Cerebellar nuclear complex (tissue), 1 donor: ENCODE measurements at places on chromosomes 6 and 20.

DNA sequence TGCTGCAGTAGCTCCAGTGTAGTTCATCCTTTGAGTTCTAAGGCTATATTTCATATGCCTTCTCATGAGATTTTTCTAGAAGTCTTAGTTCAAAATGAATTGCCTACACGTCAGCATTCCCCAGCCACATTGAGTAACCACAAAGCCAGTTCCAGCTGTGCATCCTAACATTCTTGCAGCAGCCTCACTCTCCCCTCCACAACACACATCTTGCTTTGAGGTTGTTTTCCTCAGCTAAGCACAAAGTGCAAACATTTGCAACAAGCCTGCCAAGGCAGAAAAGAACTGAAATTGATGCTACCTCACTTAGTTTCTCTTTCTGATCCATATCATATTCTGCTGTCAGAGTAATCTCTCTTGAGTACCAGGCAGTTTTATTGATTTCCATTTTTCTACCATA is 160.7 kb upstream of the KCNQ5 start:
- DNase-seq, result no peak

DNA sequence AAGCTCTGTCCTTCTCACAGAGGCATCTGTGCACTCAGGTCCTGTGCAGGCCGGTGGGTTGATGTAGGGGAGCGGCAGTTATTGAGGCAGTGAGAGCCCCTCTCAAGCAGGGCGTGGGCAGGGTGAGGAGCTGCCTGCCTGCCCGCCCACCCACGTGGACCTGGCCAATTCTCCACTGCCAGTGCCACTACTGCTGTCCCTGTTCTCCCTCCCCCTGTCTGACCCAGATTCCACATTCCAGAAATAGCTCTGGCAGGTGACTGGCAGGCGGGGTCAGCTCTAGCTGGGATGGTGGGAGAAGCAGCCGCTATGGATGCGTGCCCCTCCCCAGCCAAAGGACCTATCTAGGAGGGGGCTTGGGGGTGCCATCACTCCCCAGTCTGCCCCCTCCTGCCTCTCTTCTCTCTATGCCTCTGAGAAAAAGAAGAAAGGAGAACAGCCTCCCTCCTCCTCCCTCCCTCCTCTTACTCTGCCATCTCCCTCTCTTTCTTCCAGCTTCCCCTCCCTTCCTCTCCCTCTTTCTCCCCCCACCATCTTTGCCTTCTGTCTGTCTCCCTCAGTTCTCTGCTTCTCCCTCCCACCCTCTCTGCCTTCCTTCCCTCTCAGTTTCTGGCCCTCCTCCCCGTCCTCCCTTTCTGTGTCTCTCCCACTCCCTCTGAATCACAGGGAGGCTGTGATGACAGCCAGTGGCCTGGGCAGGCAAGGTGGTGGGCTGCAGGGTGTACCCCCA is 86.5 kb upstream of the MYL9 start:
- DNase-seq, result peak; percentile 62

DNA sequence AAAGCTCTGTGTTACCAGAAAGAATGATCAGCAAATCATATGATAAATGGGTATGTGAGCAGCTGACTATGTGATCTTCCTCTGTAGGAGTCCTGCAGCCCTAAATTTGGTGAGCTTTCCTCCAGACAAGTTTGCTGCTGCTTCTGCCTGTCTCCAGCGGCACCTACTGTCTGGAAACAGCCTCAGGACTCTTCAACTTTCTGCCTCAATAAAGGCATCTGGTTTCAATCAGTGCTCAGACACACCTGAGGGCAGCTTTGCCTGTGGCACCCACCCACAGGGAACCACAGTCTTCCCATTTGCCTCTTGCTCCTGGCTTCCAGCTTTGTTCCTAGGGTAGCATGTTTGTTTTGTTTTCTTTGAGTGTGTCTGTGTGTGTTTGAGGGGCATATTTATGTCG is 727.9 kb upstream of the MAN1A1 start:
- DNase-seq, result no peak

DNA sequence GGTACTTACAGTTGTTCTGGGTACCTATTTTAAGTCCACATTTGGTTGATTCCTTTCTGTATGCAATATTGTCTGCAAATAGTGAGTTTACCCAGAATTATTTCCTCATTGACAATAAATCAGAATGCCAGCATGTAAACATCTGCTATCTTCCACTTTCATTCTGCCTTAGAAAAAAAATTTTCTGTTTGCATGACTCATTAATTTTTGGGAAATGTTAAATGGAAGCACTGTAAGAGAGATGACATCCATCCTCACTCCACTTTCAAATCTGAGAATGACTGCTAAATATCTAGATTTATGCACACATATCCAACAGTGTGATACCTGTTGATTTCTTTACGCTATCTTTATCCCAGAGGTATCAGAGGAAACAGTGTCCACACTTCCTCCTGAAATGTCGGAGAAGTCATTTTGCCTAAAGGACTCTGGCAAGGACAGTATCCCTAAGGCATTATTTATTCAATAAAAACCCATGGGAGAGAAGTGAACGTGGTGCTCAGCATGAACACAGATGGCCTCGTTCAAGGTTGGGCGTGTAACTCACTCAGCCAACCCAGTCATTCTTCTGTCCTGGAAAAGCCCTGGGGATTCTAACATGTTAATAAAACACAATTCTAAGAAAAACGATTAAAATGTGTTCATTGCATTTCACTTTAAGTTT is 780.9 kb downstream of the QKI start:
- DNase-seq, result no peak

DNA sequence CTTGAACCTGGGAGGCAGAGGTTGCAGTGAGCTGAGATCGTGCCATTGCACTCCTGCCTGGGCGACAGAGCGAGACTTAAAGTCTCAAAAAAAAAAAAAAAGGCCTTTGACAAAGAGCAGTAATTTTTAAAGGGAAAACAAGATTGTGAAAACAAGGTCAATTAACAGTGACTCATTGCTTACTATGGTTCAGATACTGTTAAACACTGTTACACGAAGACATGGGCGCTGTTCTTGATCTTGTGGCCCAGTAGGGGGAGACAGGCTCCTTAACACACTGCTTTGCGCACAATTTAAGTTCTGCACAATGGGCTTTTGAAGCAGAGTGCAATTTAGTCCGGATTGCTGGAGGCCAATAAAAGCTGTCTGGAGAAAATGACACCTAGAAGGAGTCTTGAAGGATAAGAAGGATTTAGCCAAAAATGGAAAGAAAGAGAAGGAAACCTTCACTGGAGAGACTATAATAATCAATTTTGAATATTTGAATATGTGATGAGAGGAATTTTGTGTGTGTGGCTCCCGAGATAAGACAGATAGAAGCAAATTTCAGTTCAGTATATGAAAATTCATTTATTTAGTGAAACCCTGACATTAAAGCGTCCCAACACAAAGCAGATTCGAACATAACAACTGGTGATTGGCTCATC is 6.0 kb upstream of the LATS1 start:
- DNase-seq, result no peak

GRCh38 chr20:9099372-9099771 is 30.5 kb downstream of the PLCB4 start:
- DNase-seq, result no peak

GRCh38 chr6:22437665-22438064 is 131.7 kb upstream of the HDGFL1 start:
- DNase-seq, result no peak

DNA sequence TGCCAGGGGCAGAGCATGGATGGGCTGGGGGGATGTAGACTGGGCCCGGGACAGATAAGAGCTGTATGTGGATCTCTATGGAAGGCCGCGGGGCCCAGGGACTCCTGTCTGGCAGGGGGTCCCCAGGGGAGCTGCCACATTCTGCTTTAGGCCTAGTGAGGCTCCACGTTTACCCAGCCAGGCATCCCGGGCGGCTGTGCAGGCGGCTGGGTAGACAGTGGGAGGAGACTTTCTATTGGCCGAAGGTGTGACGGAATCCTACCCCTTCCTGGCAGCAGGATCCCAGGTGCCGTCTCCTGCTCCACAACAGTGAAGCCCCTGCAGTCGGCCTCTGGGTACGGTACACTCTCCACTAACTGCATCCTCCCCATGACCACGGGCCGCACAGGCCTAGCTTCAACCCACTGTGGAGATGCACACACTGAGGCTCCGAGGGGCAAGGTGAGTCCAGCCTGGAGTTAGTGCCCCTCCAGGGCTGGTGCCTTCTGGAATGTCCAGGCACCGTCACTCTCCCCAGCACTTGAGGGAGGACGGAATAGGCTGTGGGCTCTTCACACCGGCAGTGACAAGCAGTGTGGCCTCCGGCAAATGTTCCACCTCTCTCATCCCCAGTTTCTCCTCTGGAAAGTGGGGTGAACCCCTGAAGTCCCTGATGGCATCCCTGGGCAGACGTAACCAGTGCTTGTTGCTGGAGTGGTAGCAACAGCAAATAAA is 36.8 kb upstream of the ZBP1 start:
- no peak for DNase-seq

DNA sequence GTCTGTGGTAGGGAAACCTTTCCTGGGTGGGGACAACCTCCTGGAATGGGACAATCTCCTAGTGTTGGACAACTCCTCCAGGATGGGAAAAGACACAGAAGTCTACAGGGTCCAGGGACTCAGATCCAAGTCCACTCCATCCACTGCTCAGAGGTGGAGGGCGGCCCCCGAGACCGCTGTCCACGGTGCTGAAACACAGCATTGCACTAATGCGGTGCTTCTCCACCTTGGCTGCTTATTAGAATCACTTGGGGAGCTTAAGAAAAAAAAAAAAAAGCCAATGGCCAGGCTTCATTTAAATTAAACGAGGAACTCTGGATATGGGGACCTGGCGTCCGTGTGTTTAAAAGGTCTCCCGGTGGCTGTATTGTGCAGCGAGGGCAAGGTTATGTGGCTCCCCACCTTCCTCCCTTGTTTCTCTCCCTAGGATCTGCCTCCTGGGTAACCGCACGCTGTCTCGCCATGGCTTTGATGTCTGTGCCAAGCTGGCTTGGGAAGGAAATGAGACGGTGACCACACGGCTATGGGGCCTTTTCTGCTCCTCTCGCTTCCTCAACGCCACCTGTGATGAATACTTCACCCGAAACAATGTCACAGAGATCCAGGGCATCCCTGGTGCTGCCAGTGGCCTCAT is 12.0 kb downstream of the SLC12A5 start:
- no peak for DNase-seq

DNA sequence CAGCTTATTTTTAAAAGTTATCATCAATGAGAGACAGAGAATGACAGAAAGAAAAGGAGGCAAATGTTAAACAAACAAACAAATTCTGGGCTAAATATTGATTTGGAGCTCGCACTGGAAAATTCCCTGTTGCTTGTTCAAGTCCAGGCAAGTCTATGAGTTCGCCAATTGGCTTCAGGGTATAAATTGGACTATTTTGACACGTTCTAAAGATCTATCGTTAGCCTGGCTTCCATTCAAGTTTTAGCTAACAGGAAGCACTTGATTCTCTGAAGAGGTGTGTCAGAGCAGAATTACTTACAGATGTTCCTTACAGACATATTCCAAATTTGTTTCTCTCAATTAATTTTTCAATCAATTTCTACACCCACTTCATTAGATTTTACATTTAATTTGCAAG is 15.8 kb upstream of the RFPL4B start:
- no peak for DNase-seq

DNA sequence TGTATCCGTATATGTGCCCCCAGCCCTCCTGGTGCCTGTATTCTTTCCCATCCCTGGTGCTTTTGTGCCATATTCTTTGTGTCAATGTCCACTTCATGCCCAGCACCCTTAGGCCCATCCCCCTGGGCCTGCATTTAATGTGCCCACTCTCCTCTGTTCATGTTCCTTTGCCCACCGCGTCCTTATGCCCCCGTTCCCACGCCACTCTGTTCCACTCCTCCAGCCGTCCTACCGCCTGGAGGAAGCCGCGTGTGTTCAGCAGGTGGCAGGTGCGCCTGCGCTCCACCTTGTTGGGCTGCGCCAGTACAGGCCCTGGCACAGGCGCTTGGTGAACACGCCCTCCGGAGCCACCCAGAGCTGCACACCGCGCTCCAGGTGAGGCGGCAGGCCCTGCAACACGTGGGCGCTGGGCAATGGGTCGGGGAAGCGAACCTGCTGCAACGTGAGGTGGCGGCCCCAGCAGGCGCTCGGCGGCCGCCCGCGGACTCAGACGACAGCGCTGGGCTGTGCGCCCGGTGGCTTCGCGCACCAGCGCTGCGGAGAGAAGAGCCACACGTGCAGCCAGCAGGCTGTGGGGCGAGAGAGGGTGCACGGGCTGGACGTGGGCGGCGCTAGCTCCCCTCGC is 4.0 kb upstream of the FOXS1 start:
- no peak for DNase-seq

DNA sequence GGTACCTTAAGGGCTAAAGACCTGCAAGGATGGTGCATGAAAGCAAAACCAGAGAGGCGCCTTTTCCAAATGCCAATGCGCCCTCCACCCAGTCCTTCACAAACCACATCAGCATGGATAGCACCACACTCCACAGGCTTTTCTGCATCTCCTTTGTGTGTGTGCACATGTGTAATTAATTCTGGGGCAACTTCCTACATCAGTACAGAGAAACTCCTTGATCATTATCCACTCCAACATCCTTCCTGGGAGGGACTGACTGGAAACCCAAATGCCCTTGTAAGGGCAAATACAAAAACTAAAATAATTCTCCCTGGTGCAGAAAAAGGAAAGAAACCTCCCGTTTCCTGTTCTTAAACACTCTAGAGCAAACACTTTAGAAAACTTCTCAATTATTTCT is 10.8 kb downstream of the SLC52A3 start:
- no peak for DNase-seq

- no peak for DNase-seq
Measured at GRCh38 chr6:98212468-98212867, 621.9 kb upstream of the POU3F2 start.

DNA sequence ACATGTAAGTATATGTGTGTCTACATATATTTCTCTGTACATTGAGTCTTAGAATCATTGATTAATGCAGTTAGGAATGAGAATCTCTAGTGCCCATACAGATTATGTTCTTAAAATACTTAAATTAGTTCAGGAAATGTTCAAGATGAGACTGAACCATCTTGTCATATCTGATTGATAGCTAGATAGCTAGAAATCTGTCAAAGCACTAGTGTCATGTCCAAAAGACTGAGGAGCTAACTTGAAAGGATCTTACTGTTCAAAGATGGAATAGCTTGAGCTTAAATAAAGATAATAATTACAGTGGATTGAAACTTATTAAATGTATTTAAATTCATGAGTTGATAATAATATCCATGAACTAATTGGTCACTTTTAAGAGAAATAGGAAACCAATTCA is 191.7 kb upstream of the TCF21 start:
- no peak for DNase-seq

GRCh38 chr20:52473186-52473585 is 281.6 kb upstream of the ZFP64 start:
- no peak for DNase-seq

GRCh38 chr20:53981130-53981529 is 89.3 kb downstream of the BCAS1 start:
- DNase-seq, result no peak
